ENCODE measurements at places on chromosomes 2 and 18. TPM values are rescaled to one million over a fixed set of nuclear protein-coding genes. Genes with fewer than 3 reads are reported as not detected.

DNA sequence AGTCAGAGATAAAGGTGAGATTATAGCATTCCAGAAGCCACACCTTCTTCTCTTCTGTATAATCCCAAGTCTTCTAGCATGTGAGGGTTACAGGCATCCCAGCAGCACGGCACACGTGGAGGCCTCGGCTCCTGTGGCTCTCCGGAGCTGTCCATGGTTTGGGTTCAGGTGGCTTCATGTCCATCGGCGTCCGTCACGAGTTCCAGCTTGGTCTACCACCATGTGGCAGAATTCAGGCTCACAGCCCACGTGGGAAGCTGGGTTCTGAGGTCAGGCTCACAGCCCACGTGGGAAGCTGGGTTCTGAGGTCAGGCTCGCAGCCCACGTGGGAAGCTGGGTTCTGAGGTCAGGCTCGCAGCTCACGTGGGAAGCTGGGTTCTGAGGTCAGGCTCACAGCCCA lies 378.3 kb upstream of the SALL3 start:
- no peak for DNase-seq

DNA sequence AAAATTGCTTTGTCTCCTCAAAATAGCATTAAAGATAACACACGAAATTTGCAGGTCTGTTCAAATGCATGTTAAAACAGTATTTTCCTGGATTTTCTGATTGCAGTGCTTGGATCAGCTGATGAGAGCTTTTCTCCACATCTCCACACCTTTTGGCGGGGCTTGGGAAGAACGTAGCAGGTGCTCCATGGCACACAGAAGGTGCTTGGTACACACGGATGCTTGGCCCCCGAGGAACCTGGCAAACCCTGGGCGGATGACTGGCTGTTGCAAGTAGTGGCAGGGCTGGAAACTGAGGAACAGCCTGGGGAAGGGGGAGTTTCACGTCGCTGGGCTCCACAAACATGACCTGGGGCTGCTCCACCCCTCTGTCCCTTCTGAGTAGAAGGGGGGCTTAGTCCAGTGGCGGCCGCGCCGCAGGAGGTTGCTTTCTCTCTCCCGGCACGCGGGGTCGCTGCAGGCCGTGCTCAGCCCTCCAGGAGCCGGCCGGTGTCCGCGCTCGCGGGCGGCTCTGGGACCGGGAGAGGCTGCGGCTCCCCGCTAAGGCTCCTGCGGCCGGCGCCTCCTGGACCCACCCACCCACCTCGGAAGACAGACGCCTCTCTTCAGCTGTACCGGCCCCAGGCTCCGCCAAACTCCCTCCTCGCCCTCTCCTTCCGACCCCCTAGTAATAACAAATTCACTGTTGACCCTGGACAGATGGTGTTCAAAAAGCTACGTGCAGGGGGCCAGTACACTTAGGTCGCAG lies 69.3 kb downstream of the MARCO start:
- peak; percentile 62 for DNase-seq

The PDE1A gene
- total RNA-seq, result 0.32 TPM

GRCh38 chr2:150063432-150063889 lies 424.0 kb downstream of the RND3 start:
- no peak for DNase-seq

The FAM237A gene
- not detected for total RNA-seq

- no peak for DNase-seq
Observed at GRCh38 chr2:176567361-176567760, 298.1 kb downstream of the MTX2 start.

DNA sequence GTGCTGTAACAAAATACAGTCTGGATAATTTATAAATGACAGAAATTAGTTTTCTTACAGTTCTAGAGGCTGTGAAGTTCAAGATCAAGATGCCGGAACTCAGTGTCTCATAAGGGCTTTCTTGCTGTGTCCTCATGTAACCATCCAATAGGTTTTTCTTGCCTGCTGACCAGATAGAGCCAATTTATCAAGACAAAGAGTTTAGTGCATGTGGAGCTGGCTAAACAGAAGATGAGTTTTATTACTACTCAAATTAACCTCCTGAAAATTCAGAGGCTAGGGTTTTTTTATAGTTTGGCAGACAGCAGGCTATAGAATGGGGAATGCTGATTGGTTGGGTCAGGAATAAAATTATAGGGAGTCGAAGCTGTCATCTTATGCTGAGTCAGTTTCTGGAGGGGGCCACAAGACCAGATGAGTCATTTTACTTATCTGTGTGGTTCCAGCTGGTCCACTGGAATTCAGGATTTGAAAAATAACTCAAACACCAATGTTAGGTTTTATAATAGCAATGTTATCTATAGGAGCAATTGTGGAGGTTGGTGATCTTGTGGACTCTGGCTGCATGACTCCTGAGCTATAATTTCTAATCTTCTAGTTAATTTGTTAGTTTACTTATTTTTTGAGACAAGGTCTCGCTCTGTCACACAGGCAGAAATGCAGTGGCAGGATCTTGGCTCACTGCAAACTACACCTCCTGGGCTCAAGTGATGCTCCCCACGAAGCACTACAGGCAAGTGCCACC lies 3.2 kb upstream of the PDK1 start:
- peak; percentile 93 for DNase-seq

DNA sequence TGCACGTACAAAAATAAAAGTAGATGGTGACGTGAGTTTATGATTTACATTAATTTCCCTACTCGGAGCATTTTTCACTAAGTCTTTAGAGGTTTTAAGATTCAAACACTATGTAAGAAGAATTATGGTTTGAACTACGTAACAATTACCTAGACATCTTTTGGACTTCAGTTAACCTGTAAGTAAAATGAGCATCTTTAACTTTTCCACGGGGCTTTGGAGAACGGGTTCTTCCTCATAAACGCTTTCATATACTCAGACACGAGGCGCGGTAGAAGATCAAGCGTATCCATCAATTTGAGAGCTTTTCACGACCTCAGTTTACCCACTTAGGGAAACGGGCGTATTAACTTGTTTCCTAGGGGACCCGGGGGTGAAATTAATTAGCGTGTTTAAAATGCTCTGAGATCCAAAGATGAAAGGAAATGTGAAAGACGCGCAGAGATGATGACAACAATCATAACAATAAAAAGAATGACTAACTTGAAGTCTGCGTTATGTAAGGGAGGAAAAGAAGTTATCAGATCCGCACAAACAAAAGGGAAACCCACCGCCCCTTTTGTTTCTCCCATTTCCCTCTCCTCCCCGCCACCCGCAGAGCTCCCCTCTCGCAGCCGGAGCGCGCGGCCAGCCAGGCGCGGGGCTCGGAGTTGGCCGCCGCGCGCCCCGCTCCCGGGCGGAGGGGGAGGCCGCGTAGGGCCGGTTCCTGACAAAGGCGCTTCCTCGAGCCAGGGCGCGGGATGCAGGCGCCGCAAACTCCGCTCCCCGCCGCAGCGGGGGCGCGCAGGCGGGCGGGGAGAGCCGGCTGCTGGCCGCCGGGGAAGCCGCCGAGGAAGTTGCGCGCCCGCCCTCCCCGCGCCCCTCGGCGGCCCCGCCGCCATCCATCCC lies 807 bp downstream of the PELI1 start:
- DNase-seq, result peak; percentile 59

DNA sequence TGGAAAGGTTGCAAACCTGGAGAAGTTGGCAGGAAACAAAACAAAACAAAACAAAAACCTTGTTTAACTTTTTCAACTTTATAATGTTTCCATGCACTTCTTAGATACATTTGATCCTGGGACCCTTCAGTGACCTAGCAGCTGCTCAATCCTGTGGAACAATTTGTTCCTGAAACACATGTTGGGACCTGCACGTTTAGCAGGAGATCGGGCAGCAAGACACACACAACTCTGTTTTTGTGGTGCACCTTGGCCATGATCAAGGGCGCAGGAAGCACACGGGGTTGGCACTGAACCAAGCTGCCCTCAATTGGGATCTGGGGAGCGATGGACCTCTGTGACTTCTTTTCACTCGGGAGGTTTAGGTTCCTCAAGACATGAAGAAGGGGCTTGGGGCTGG lies 268.7 kb downstream of the LOXHD1 start:
- no peak for DNase-seq

GRCh38 chr2:86393521-86394491 lies 47.4 kb upstream of the KDM3A start:
- DNase-seq, result peak; percentile 48

GRCh38 chr2:54103454-54104314 lies 11.7 kb upstream of the ACYP2 start:
- DNase-seq, result peak; percentile 73

- DNase-seq, result no peak
Observed at GRCh38 chr2:189709501-189710221, 35.2 kb downstream of the ANKAR start.

GRCh38 chr2:44247924-44248323 lies 27.4 kb upstream of the SLC3A1 start:
- DNase-seq, result no peak

- DNase-seq, result no peak
Observed at GRCh38 chr2:122366969-122367645, 611.7 kb downstream of the TSN start.

DNA sequence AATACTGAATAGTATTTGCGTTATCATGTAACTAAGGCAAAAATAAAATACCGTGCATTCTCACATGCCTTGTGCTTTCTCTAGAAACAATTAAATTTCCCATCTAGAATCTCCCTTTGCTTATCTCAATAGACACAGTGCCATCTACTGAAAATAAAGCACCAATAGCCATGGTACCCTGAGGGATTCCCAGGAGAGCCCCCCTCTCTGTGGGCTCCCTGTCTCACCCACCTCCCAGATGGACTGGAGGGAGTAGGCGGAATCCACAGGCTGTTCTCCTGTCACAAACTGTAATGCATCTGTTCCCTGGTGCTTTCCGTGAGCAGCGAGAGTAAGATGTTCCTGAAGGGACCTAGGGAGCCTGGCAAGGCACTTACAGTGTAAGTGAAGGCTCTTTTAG lies 112.4 kb upstream of the UPP2 start:
- no peak for DNase-seq

- DNase-seq, result no peak
Observed at GRCh38 chr18:61528961-61529360, 195.7 kb downstream of the CDH20 start.

The SLC9A4 gene
- not detected for total RNA-seq

DNA sequence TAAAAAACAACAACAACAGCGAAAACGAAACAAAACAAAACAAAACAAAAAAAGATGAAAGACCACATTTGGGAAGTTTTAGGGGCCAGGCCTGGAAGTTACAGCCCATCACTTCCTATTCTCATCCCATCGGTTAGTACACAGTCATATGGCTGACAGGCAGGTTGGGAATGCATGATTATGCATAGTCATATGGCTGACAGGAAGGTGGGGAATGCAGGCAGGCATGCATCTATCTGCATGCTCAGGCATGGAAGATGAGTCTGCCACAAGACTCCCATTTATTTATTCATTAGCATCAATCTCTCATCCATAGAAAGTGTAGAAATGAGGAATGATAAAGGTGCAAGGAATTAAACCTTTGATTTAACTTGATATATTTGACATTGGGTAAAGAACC lies 325.3 kb upstream of the MEX3C start:
- no peak for DNase-seq

The ABCG8 gene
- not detected for total RNA-seq

DNA sequence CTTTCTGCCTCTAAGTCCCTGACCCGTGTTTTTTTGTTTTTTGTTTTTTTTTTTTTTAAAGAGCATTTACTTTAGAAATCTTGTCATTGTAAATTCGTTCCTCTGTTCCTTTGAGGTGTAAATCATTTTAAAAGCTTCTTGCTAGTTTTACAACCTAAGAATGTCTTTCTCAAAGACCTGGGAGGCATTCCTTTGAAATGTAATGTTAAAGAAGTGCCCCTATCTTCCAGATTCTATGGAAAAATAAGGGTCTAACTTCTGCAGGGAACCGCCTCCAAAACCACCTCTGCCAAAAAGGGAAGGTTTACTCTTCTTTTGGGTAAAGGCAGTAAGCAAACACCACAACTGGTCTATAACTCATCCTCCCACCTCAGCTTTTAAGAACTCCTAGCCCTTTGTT lies 259.6 kb upstream of the ZNF804A start:
- DNase-seq, result no peak

DNA sequence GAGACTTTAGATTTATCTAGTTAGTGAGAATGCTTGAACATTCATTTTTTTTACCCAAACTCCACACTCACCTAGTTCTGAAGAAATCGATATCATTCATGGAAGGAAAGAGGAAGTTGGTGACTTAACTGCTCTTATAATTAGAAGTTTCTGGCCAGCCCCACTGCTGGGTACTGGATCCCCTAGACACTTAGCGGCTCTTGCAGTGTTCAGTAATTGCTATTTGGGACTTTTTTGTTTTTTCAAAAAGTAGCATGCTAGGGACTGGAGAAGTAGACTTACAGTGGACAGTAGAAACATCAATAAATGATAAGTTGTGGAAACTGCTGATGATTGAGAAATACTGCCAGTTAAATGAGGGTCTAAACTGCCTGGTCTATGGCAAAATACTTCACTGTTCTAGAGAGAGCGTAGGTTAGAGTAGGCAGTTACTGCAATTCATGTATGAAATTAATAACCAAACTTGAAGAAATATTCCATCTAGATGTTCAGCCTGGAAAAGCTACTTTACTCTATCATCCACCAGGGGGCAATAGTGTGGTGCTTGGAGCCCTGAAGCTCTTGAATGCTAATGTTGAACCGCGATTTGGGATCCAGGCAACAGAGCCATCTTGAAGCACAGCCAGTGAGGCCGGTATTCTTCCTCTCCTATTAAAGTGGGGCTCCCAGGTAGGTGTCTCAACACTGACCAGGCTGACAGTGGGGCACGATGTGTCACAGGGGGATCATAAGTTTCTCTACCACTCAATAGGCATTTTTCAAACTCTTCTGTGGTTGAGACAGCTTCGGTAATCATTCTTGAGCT lies 146.1 kb upstream of the SESTD1 start:
- DNase-seq, result peak; percentile 79
